ENCODE measurements at places on chromosomes 7 and 10.

GRCh38 chr10:62379394-62379793 lies 5.2 kb downstream of the ZNF365 start:
- no peak for DNase-seq

DNA sequence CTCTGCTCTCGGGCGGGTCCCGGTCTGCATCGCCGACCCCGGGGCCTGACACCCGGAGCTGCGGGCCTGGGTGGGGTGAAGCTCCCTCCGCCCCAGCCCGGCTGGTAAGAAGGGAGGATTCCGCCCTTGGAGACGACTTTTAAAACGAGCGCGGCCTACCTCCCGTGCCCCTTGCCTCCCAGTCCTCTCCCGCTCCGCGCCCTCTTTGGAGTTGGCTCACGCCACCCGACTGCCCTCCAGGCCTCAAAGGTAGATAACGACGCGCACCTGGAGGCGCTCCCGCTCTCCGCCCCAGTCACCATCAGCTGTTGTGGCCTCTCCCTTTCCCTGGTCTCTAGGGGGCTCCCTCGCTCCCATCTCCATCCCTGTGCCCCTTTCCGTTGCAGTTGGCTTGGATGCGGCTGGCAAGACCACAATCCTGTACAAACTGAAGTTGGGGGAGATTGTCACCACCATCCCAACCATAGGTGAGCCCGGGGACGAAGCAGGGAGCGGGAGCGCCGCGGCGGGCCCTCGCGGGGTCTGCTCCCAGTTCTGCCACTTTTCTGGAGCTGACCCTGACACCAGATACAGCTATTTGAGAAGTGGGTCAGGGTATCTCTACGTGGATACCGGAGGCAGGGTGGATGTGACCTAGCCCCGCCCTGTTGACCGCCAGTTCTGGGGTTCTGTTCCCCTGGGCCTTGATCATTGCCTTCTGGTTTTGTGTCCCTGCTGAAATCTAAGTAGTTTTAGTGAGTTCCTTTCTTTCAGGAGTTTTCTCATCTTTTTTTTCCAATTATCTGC lies 679 bp downstream of the ARF5 start:
- no peak for DNase-seq

DNA sequence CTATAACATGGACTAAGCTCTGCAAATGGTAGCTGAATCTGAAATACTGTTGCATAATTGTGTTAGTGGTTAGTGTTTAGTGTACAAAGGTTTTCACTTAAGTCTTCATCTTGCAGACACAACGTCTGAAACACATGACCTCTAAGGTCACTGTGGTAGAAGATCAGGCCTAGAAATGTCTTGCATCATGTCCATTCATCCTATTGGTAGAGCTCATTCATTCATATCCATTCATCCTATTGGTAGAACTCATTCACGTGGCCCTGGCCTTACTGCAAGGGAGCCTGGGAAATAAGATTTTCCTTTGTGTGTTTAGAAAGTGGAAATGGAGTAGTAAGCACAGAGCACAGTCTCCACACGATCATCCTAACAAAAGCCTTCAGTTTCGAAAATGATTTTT lies 485.8 kb downstream of the PLXNA4 start:
- no peak for DNase-seq

- DNase-seq: no peak
These were observed 87.3 kb downstream of the CCSER2 start for GRCh38 chr10:84415539-84416244.

- peak; percentile 91 for DNase-seq
These were observed 161.2 kb downstream of the CELF2 start for GRCh38 chr10:11178606-11179515.

GRCh38 chr10:95716866-95717265 lies 23.1 kb upstream of the TCTN3 start:
- DNase-seq: no peak

- no peak for DNase-seq
These were observed 515.3 kb downstream of the GRID1 start for GRCh38 chr10:85851325-85851724.

GRCh38 chr7:22350466-22351328 lies 6.3 kb downstream of the RAPGEF5 start:
- DNase-seq: no peak

DNA sequence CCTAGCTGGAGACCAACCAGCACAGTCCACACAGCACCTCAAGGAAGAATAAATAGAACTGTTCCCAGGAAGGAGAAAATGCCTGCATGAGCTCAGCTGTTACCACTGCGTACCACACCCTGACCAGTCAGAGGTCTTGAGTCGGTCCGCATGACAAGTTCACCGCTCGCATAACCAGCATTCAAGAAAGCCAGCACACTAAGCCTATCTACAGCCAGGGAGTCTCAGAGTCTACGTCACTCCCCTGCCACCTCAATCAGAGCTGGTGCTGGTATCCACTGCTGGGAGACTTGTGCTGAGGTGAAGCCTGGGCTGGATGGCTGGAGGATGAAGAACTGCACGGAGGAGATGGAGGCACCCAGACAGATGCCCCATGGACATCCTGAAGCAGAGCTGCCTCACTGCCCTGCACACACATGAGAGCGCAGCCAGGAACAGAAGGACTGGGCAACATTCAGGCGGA lies 19.6 kb downstream of the AKR1C1 start:
- DNase-seq: peak; percentile 13

GRCh38 chr10:102603946-102604345 lies 40.3 kb upstream of the TRIM8 start:
- DNase-seq: no peak

DNA sequence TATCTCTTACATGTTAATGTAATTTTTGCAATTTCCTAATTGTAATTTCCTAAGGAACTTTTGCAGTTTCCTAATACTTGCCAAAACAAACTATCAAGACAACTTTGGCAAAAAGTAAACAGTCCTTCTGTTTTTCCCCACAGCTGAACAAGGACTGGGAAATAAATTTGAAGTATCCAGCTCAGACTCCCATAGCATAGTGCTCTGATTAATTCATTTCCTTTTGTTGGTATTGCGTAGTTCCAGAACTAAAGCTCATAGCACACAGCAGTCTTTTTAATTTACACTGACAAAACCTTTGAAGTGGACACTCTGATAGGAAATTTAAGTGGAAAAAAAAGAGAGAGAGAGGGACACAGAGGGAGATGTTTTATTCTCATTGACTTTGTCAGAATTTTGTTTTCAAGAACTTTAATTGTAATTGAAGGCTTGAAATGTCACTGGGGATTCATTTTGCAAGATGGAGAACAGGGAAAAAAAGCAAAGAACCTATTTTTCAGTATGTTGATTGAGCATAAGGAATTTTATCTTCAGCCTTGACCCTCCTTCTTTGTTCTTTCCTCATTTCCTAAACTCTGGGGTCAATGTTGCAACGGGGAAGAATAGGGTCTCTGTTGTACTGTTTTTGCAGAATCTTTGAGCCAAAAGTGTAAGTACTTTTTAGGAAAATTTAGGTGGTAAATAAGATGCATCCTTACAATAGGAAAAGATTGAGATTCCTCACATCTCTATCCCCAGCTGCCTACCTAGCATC lies 232.2 kb upstream of the NPSR1 start:
- no peak for DNase-seq

DNA sequence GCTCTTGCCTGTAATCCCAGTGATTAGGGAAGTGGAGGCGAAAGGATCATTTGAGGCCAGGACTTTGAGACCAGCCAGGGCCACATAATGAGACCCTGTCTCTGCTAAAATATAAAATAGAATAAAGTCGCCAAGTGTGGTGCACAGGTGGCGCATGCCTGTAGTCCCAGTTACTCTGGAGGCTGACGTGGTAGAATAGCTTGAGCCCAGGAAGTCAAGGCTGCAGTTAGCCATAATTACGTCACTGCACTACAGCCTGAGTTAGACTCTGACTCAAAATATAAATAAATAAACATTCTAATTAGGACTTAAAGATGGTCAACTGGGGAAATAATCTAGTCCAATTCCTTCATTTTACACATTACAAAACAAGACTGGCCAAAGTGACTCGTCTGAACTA lies 768 bp downstream of the CHCHD2 start:
- DNase-seq: peak; percentile 35
